Globus pallidus (tissue), 1 donor: ENCODE measurements at places on chromosomes 4 and X.

DNA sequence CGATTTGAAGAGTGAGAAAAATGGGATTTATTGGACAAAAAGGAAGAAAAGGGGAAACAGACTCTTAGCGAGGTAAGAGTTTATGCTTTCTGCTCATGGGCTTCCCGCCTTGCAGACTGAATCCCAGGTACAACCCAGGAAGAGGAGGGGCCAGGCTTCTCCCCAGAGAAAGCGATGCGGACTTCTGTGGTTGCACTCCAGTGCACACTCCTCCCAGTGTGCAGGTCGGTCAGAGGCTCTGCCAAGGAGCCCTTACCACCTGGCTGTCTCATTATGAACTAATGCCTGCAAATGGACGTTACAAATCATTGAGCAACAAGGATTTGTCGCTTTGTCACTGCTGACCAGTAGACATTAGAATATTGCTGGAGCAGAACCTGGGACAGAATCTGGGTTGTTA is 39.9 kb upstream of the GLRA2 start:
- no peak for DNase-seq

DNA sequence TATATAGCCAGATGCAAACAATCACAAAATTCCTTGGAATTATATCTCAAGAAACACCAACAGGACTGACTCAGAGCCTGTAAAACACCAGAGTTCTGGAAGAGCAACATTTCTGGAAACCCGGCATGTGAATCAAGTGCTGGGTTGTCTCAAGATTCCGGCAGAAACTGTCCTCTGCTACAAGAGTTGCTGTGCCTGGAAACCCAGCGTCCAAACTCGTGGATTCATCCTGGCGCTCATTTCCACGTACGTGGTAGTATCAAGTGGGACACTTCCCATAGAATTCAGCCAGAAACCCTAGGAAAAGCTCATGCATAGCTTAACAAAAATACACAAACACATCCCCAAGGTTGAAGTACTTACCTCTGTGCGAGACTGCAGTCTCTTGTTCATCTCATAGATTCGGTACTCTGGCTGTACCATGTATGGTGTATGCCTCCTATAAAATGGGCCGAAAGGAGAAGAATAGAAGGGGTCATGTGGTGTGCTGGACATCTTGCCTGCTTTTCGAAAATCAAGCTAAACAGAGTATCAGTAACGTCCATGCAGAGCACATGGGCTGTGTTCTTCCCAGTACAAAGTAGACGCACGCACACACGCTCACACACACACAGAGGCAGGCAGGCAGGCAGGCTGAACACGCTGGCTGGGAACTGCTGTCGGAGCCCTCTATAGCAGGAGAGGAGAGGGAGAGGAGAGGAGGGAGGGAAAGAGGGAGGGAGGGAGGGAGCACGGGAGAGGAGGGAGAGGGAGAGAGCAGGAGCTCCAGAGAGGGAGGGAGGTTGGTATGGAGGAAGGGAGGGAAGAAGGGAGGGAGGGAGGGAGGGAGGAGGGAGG is at the start of gene LDB2:
Gene LDB2 (minus strand): TSS at position 655 of the 837 bp plus-strand sequence.
- DNase-seq, result peak; percentile 52

GRCh38 chrX:29257521-29257920 is 670.3 kb downstream of the IL1RAPL1 start:
- DNase-seq, result no peak

DNA sequence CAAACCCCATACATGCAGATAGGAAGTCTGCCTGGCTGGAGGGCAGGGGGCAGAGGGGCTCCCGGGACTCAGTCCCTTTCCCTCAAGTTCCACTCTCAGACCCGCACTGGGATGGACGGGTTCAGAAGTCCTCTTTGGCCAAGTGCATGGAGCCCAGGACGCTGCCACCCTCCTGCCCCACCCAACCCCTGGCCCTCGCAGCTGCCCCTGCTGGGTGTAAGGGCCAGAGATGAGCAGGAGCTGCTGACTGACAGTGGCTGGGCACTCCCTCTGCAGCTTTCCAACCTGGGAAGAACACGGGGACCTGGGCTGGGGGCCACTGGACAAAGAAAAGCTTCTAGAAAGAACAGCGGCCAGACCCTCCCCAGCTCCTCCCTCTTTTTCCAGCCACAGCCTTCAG is 3.4 kb downstream of the L1CAM start:
- DNase-seq, result no peak

DNA sequence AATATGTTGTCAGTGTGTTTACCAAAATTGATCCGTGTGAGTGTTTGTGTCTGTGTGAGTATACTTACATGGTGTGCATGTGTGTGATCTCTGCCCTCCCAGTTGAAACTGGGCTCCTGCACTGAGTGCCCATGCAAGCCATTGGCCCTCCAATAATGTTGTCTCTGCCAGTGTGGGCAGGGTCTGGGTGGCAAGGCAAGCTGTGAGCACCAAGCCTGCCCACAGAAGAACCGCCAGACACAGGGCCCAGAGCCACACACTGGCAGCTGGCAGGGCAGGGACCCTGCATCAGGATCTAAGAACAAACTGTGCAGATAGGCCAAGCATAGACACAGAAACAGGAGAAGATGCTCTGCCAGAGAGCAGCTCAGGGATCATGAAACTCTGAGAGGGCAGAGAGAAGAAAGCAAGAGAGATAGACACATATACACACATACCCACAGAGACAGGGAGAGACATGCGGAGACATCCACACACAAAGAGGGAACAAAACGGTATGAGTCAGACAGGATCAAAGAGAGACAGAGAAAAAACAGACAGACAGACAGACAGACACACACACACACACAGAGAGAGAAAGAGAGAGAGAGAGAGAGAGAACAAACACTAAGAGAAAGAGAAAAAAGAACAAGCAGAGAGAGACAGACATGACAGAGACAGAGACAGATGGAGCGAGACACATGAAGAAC is 555.0 kb downstream of the MID1IP1 start:
- no peak for DNase-seq

DNA sequence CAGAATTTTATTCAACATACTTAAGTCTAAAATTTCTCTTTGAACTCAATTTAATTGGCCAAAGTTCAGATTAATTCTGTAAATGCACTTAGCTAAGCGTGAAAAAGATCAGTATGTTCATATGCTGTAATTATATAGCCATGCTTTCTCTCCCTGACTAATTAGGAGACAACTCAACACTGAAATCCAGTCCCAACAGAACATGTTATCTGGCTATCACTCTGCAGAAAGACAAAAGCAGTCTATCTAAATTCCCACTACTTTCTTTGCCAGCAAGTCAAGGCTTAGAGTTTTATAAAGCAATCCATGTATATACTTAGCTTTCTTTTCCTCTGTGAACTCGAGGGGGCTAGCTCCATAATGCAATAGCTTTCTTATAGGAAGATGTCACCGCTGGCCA is 16.0 kb upstream of the USP46 start:
- DNase-seq, result no peak

GRCh38 chr4:178329226-178329872 is 887.1 kb upstream of the AGA start:
- DNase-seq, result no peak

- DNase-seq, result peak; percentile 36
Measured at GRCh38 chr4:22434895-22435294, 81.0 kb downstream of the ADGRA3 start.
